ENCODE measurements at places on chromosomes 11 and 22.
A peak's percentile ranks its signal among the peaks of the same experiment; 100 is the strongest.

DNA sequence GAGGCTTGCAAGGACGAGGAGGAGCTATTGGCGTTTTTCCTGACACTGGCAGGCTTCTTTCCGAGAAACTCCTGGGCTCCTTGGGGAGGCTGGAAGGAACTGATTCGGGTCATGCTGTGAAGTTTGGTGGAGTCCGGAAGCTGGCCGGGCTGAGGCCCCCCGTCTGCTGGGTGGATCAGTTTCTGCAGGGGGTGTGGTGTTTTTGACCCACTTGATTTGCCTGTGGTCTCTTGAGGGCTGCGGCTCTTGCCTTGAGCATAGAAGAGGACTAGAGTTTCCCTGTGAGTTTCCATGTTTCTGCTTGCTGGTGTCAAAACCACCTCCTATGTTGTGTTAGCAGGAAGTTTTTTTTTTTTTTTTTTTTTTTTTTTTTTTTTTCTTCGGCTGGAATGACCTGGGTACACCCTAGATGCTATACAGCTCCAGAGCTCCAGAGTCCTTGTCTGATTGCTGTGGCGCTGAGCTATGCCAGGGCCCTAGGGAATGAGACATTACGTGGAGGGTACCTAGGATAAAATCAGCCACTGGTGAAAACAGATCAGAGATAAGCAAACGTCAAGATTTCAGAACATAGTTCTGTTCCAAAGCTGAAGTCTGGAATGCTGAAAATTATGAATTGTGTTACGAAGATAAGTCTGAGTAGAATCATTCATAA lies 728 bp downstream of the TBC1D22A start:
- DNase-seq, result no peak

GRCh38 chr11:65536412-65537295 lies 11.8 kb downstream of the SCYL1 start:
- no peak for DNase-seq

- DNase-seq, result no peak
Observed at GRCh38 chr11:69387409-69387885, 93.5 kb downstream of the MYEOV start.

- DNase-seq, result no peak
Observed at GRCh38 chr11:104905271-104905670, 7.0 kb upstream of the CASP12 start.

DNA sequence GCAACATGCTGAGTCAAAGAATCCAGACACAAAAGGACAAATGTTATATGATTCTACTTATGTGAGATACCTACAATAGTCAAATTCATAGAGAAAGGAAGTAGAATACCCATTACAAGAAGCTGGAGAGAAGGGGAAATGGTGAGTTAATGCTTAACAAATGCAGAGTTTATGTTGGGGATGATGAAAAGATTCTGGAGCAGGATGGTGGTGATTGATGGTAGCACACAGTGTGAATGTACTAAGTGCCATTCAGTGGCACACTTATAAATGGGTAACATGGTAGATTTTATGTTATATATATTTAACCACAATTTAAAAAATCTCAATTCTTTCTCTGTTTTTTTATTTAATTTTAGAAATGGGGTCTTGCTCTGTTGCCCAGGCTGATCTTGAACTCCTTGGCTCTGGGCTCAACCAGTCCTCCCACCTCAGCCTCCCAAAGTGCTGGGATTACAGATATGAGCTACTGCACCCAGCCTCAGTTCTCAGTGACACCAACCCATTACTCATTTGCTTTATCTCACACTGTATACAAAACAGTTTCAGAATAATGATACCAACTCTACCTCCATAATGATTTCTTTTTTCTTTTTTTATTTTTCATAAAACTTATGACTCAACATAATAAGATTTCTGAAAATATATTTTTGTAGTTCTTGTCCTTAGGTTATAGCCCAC lies 9.6 kb upstream of the RELA start:
- DNase-seq, result no peak

- DNase-seq, result no peak
Observed at GRCh38 chr22:26552466-26552865, 37.5 kb downstream of the TPST2 start.

GRCh38 chr22:16917144-16918003 lies 90.6 kb downstream of the GAB4 start:
- DNase-seq, result peak; percentile 58

- DNase-seq, result no peak
Observed at GRCh38 chr11:68214173-68215086, 1.3 kb upstream of the KMT5B start.

- DNase-seq, result no peak
Observed at GRCh38 chr11:58919561-58919960, 19.7 kb upstream of the GLYATL1 start.

GRCh38 chr11:130674686-130675308 lies 226.4 kb downstream of the ADAMTS15 start:
- no peak for DNase-seq

- DNase-seq, result no peak
Observed at GRCh38 chr11:130721023-130721681, 195.1 kb downstream of the SNX19 start.

Measured in iPS DF 6.9 (cell line).